ENCODE measurements at places on chromosomes 13 and 19.

DNA sequence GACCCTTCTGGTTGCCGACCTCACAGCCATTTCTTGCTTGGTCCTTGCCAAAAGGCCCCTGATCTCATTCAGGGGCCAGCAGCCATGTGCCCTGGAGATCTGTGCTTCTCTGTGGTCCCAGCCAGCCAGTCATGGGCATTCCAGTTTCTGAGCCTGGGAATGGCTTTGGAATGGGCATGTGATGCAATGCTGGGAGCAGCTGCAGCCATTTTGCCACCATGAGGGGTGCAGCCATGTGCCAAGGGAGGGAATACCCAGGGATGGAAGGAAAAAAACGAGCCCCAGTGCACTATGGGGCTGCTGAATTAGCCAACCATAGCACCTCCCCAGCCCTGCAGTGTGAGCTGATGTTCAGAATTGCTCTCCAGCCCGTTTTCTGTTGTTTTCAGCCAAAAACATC is 26.3 kb downstream of the F2RL3 start:
- DNase-seq: no peak

GRCh38 chr19:6260912-6261650 is 18.7 kb downstream of the MLLT1 start:
- DNase-seq: peak; percentile 36

DNA sequence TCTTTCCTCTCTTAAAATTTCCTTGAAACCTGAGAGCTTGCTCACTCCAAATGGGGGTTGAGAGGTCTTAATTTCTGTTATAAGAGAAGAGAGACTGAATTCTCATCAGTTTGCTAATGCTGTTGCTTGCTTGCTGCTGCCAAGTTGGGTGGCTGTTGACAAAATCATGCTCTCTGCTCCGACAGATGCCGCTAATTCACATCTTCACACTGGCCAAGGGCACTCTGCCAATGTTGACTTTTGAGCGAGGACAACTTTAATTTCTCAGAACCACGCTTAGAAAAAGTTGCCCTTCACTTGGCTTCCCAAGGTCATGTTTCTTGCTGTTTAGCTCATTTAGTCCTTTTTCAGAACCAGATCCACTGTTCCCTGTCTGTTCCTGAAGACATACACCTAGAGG is 402.9 kb downstream of the HS6ST3 start:
- no peak for DNase-seq

DNA sequence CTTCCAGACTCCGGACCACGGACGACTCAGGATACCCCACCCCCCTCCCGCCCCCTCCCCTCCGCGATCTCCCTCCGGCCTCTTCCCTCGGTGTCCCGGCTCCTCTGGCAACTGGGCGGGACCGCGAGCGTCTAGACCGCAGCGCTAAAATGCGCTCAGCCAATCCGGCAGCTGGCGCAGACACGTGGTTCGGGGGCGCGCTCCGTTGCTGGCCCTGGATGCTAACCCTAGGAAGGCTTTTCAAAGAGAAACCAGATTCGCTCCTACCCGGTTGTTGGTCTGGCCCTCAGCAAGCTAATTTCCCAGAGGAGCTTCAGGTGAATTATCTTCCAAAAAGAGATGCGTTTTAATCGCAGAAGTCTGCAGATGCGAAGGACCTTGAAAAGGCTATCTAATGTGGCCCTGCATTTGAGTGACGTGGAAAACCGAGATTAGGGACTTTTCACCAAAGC is at the start of gene DZIP1:
DZIP1 (minus strand) TSS at position 106 of the 452 bp plus-strand sequence. CDS start 2,677 bp downstream, outside the sequence.
- DNase-seq: peak; percentile 34

- DNase-seq: no peak
Measured at GRCh38 chr19:27765912-27766725, 1446.8 kb downstream of the UQCRFS1 start.

DNA sequence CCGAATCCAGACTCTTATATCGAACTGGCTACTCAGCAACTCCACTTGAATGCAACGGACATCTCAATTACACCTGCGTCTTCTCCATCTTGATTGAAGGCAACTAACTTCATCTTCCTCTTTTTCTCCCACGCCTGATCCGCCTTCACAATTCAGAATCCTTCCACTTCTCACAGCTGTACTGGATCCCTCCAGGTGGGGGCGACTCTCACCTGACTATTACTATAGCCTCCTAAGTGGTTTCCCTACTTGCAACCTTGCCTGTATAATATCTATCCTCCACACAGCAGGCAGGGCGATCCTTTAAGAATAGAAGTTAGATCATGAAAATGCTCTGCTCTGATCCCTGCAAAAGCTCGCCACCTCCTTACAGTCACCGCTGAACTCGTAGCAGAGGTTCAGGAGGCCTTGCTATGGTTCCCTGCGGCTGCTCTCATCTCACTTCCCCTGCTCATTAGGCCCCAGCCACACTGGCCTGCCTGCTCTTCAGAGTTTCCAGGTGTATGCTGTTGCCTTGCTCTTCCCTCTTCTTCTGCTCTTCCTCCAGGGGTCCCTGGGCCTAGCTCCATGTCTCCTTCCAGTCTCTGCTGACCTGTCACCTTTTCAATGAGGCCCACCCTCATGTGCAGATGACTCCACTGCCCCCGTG is 31.9 kb downstream of the RFXAP start:
- no peak for DNase-seq

DNA sequence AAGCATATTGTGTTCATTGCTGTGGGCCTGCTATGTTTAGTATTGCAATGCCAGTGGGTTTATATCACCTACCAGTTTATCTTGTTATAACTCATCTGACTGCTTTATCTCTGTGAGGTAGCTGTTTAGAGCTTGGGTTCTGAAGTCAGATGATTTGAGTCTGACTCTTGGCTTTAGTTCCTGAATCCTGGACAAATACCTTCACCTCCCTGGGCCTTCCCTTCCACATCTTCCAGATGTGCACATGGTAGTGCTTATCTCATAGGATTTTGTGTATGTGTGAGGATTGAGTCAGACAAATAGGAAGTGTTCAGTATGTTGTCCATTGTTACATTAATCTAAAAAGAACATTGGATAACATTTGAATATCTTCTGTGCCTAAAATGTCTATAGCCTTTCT is 63.5 kb upstream of the ANKRD10 start:
- DNase-seq: no peak

- no peak for DNase-seq
Measured at GRCh38 chr13:94602467-94602866, 810 bp downstream of the GPR180 start.

DNA sequence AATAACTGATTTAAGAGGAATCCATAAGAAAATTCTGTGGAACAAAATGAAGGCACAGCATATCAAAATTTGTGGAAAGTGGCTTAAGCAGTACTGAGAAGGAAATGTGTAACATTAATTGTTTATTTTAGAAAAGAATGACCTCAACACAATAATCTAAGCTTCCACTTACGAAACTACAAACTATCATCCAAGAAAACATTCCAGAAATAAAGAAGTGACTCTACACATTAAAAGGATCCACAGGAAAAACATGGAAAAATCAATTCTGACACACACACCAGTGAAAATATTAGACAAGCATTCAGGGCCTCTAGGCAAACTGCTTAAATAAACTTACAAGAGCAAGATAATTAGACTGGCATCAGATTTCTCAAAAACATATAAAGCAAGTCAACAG is 14.0 kb downstream of the EXOSC8 start:
- no peak for DNase-seq

DNA sequence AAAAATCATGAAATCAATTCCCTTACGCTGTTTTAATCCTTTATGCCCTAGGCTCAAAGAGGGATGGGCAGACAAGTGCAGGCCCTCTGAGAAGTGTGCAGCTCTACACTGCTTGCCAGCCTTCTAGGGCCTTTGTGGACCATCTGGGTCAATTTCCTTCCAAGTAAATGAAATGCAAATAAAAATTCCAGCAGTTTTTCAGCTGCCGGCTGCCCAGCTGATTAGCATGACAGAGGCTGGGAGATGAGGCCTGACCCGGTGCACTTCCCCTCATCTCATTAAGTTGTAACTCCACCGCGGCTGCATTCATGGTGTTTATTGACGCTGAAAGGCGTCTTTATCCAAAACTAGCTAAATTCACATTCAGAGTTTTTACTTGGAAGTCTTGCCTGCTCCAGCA is 47.5 kb upstream of the GSX1 start:
- no peak for DNase-seq

DNA sequence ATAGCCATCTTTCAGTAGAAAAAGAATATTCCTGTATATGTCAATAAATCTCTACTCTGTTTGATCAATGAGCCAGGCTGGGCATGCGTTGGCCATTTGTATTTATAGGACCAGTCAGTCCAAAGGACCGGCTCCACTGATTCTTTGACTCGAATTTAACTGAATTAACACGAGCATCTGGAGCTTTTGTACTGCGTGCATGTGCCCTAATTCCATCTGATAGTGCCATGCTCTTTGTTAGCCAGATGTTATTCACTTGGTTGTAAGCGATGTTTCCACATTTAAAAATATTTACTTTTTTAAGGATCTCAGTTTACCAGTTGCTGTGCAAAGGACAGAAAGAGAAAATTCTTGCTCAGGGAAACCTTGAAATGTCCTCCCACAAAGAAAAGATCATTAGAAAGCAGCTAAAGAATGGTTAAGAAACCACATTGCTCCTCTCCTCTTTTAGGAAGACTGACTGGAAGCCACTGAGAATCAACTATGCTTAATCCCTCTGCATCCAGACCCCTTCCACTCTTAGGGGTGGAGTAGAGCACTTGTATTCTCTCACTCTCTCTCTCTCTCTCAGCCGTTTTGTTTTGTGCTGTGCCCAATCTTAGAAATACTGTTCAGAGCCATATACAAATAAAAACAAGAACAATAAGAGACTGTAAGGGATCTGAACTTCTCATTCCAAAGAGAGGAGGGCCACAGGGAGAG is 165.8 kb downstream of the DCLK1 start:
- no peak for DNase-seq

DNA sequence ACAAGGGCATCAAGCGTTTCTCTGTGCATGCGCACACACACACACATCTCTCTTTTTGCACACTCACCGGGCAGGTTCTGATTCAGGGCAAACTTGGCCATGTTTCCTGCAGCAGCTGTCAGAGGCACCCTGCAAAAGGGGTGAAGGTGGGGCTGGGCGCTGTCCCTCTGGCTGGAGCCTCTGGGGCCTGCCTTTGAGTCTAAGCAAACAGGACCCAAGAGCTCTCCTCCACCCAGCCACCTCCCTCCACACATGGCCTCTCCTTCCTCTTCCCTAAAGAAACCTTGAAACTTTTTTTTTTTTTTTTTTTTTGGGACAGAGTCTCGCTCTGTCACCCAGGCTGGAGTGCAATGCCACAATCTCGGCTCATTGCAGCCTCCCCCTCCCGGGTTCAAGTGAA is 5.3 kb downstream of the KANK3 start:
- no peak for DNase-seq

GRCh38 chr13:98004107-98004506 is 50.6 kb downstream of the IPO5 start:
- DNase-seq: no peak

GRCh38 chr19:10872546-10873107 is 1.3 kb downstream of the CARM1 start:
- no peak for DNase-seq

DNA sequence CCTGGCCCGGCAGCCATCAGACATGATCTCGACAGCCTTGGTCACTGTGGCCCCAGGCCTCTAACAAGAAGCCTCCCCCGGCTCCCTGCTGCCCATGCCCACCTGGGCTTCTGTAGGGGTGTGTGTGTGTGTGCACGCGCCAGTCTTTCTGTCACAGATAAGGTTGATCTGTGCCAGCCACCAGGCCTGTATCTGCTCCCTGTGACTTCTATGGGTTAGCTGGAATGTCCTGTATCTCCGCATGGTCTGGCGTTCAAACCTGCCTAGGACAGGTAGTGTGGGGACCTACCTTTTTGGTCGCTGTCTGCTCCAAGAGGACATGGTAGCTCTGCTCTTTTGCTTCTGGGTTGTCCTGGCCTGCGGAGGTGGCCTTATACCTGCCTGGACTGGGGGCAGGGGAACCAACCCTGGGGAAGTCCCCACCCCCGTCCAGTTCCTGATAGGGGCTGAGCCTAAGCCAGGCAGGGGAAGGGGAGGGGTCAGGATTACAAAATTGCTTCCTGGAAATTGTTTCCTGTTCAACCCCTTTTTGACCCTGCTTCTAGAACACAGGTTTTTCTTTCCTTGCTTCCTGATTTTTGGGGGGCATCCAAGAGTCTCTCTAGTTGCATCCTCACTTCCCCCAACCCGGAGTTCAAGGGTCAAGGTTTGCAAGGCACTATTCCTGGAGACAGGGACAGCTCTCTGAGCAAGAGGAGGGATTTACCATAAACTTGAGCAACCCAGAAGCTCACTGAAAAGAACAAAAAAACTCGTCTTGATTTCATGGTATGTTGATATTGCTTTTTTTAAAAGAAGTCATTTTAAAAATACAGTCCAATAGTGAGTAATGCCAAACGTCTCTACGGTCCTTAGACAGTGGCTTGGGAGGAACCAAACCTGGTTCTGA is at the start of gene LRG1:
LRG1 (minus strand) TSS at position 344 of the 889 bp plus-strand sequence; CDS start at position 321, 23 bp downstream.
- no peak for DNase-seq

DNA sequence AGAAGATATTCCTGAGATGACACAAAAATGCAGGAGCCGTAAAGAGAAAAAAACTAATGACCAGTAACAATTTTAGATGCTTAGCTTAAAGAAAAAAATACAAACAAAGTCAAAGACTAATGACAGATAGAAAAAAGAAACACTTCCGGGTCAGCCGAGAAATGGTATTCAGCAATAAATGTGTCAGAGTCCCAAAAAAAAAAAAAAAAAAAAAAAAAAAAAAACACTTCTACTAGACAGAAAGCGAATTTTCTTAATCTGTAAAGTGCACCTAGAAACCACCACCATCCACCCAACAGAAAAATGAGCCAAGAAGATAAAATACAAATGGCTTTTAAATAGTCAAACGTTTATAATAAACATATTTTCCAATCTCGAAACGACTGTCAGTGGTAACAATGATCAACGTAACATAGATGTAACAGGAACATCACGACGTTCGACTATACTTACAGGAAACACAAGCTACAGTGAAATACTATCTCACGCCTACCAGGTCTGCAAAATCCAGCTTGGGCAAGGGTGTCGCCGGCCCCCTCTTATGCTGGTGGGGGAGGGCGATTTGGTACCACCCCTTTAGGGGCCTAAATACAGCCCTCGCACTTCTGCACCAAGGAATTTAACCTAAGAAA is 10.6 kb downstream of the ABHD17A start:
- no peak for DNase-seq

DNA sequence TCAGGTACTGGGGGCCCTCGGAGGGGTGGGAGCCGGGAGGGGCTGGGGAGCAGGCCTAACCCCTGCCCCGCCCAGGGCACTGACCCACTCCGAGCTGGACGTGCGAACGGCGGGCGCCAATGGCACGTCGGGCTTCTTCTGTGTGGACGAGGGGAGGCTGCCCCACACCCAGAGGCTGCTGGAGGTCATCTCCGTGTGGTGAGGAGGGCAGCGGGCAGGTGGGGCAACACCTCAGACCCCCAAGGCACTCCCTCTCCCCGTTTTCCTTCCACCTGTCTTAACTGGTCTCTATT is 18.2 kb downstream of the HPN start:
- no peak for DNase-seq

GRCh38 chr19:19613506-19613905 is 5.0 kb downstream of the PBX4 start:
- no peak for DNase-seq

- no peak for DNase-seq
Measured at GRCh38 chr19:12779162-12779993, 4.0 kb upstream of the HOOK2 start.
